Foreskin fibroblast (primary cell): ENCODE measurements at places on chromosomes 3 and 15.

DNA sequence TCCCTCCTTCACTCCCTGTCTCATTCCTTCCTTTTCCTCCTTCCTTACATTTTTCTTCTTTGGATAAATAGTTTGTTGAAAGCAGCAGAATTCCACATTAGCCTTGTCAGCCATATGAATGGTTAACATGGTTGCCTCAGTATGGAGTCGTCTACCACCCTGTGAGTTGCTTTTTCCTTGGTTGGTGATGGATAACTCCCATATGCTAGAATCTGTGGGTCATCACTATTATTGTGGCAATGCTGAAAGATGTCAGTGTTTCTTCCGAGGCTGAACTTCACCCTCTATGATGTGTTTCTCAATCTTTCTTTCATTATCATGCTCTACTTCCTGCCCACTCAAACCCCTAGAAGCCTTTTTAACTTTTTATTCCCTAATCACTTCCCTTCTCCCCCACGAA lies 481.8 kb upstream of the KCNMB2 start:
- DNase-seq, result no peak

GRCh38 chr3:149371001-149371722 lies 6.3 kb downstream of the TM4SF1 start:
- DNase-seq, result peak; percentile 61

DNA sequence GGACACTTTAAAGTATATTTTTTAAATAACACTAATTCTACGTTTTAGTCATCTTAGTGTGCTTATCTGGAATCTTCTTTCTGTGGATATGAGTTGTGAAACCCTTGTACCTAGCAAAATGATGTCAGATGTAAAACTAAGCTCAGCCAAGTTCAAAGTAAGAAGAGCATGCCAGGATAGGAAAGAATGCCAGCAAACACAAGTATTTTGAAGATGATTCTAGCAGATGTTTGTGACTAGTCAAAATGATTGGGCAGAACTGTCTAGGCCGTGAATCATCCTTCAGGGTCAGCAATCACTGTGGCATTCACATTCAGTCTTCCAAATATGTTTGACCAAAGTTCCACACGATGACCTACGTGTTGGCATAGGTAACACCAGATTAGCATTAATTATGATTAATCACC lies 5.4 kb upstream of the PLOD2 start:
- peak; percentile 84 for DNase-seq

GRCh38 chr15:39808909-39809308 lies 26.3 kb upstream of the FSIP1 start:
- DNase-seq, result no peak

DNA sequence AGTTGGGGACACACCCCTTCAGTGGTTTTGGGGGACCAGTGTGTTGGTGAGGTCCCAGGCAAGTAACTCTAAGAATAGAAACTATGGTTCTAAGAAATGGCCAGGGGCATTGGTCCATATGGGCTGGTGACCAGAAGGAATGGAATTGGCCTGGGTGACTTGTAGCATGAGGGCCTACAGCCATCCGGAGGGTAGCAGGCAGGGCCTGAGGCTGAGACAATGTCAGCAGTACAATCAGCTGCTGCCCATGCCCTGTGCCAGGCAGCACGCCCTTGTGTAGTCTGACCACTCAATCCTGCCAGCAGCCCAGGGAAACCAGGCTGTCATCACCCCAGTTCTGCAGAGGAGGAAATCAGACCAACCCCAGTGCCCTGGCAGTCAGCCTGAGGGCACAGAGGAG lies 100.6 kb downstream of the DNAJB8 start:
- DNase-seq, result peak; percentile 24

DNA sequence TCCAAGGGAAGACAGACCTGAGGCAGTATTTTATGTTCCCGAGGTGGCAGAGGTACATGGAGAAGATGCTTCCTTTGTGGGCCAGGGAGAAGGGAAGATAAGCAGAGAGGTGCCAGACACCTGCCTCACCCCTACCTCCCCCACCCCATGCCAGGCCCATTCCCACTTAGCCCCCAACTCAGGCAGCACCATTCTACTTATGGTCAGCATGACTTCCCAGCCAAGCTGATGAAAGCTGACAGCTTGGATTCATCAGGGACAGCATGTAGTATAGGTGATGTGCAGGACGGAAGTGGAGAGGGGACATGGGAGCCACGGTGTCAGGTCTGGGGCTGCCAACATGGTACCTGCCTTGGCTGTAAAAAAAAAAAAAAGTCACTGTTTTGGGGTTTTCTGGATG lies 57.5 kb upstream of the CSPG4 start:
- DNase-seq, result no peak

GRCh38 chr3:43034911-43035310 lies 55.8 kb downstream of the GASK1A start:
- DNase-seq, result no peak

DNA sequence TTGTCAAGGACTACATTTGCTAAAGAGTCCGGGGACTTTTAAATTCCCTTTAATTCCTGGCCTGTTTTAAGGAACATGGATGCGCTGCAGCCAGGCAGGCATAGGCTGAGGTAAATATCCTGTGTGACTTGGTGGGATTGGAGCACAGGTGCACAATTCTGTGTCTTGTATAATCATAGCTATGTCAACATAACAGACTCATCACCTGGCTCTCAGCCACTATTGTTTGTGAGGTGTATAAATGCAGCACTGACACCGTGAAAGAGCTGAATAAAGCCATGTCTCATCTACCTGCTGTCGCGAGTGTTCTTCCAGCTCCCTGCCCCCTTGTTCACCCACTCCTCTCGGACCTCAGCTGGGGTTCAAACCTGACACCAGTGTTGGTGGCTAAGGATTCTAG lies 109.7 kb downstream of the MFSD1 start:
- no peak for DNase-seq

DNA sequence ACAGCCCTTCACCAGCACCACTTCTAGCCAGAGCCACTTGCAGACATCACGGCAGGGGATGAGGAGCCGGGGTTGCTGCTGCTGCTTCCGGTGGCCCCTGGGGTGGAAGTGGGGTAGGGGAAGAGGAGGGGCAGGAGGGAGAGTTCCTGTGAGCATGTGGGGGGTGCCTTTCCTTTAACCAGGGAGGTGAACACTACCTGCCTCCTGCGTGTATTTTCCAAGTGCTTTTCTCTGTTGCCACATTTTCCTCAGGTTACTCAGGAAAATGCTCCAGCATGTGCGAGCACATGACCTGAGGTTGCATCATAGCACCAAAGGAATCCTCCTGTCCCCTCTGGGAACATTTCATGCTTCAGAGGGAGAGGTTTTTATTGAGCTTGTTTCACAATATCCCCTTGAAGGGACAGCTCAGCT lies 12.2 kb upstream of the SACM1L start:
- DNase-seq, result peak; percentile 84

GRCh38 chr3:180680097-180680430 lies 775 bp upstream of the CCDC39 start:
- peak; percentile 21 for DNase-seq

DNA sequence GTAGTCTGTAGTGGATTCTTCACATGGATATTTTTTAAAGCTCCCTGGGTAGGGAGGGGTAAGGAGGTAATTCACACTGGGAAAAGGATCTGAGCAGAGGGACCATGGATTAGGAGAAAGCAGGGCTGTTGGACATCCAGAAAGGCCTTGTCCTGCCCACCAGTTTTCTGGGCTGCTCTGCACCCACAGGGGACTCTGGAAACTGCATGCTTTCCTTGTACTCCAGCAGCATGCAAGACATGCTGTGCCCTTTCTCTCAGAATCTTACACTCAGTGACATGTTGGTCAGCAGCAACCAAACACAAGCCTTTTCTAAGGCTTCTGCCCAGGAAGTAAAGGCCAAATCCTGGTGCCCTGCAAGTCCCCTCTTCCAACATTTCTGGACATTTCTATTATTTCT lies 2.5 kb upstream of the FBN1 start:
- DNase-seq, result peak; percentile 75

GRCh38 chr3:37542772-37543449 lies 318.8 kb upstream of the CTDSPL start:
- peak; percentile 36 for DNase-seq

DNA sequence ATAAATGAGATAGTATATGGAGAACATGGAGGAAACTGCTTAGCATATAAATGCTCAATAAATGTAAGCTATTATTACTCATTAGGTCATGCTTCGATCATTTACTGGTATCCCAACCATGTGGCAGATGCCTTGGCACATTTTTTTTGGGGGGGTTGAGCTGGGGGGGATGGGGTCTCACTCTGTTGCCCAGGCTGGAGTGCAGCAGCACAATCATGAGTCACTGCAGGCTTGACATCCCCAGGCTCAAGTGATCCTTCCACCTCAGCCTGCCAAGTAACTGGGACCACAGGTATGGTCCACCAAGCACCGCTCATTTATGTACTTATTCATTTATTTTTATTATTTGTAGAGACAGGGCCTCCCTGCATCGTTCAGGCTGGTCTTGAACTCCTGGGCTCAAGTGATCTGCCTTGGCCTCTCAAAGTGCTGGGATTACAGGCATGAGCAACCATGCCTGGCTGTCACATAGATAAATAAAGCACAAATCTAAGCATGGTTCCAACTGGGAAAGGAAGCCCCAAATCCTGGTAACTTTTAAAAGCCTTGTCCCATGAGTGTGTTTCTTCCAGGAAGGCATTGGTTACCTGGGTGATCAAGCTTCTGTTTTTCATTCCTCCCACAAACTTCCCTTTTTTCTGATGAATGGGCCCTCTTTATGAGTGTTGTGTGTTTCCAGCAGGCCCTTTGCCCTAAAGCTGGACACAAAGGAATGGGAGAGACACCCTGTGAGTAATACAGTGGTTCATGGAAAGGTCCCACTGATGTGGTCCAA lies 147.4 kb upstream of the UMPS start:
- DNase-seq, result no peak
